T-helper 2 cell treated with Interferon-gamma antibody and Interleukin-4, amounts not matched to agents 5 μg/mL and 100 μg/mL, for 36 hours (primary cell): ENCODE measurements at places on chromosomes 1 and 21.

DNA sequence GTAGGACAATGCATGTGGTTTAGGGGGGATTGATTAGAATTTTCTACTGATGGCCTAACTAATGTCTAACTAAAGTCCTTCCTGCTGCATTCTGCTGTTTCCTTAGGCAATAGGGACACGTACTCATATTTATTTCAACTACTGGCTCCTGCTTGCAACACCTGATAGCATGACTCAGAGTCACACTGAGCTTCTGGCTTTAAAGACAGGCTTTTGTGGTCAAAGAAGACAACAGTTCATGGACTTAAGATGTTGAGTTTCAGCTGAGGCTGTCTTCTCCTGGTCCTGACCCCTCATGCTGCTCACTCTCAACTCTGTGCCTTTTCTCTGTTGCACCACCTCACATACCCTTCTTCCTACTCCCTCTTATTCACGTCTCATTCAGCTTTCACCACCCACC, 29.1 kb upstream of the TRABD2B start:
- no peak for DNase-seq

DNA sequence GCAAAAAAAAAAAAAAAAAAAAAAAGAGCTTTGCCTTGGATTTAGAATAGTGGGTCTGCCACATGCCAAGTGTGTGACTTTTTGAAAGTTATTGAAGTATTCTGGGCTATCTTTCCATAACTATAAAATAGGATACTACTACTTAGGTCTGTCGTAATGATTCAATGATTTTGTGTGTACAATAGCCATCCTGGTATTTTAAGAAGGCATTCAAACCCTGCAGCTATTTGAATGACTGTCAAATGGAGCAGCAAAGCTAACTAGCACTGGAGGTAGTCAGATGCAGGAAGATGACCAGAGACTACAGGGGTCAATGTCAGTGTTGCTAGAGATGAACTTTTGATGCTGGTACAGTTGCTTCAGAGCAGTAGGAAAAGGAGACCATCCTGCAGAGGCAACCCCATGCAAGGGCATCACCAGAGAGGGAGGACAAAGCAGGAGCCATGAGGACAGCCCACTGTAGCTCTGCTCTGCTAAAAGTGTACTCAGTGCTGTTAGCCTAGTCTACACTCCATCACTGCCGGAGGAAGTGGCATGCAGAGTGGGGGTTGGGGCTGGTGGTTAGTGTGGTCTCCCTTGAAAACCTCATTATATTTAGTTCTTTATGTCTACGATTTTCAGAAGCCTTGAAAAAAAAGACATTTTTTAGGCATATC, 29.0 kb downstream of the DUSP10 start:
- DNase-seq = peak; percentile 79

GRCh38 chr1:10193288-10193687, 17.1 kb upstream of the KIF1B start:
- no peak for DNase-seq

- no peak for DNase-seq
Measured at GRCh38 chr1:180962178-180962577, 49.5 kb downstream of the KIAA1614 start.

GRCh38 chr1:52967666-52968065, 40.6 kb downstream of the SCP2 start:
- DNase-seq = no peak

GRCh38 chr1:17669866-17670451, 85.2 kb upstream of the ACTL8 start:
- DNase-seq = no peak

DNA sequence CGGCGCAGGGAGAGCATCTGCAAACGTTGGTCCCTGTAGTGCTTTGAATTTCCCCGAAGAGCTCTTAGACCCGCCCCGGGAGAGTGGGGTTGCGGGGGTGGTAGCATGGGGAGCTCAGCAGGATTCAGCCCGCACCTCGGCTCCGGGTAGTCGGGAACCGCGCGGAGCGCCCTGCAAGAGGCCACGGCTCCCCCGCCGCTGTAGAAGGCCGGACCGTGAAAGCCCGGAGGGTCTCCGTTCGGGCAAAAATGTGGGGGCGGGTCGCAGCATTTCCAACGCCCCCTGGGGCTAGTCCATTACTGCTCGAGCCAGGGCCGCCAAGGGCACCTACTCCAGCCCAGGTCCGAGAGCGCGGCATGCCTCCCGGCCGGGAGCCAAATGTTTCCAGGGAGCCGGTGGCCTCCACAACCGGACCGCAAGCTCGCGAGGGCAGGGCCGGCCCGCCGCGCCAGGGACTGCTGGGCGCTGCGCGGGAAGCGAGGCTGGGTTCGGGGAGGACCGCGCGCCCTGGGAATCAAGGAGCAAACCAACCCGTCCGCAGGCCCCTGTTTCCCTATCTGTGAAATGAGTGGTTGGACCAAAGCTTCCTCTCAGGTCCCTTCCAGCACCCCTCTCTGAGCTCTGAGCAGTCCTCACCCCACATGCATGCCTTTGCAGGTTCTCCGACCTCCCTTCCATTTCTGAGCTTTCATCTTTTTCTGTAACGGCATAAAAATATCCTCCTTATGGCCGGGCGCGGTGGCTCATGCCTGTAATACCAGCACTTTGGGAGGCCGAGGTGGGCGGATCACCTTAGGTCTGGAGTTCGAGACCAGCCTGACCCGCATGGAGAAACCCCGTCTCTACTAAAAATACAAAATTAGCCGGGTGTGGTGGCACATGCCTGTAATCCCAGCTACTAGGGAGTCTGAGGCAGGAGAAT, 775 bp upstream of the TMEM63A start:
- peak; percentile 34 for DNase-seq

- DNase-seq = no peak
Measured at GRCh38 chr1:44270686-44271628, 57.7 kb downstream of the DMAP1 start.

GRCh38 chr1:7207875-7208646, 422.8 kb downstream of the CAMTA1 start:
- DNase-seq = peak; percentile 14
